Tibial nerve (tissue), 4 donors: ENCODE measurements at places on chromosomes 11 and 22. TPM values are rescaled to one million over a fixed set of nuclear protein-coding genes. Genes with fewer than 3 reads are reported as not detected.

The SLC22A25 gene
- total RNA-seq = not detected

The AQP11 gene
- 2.0 TPM for total RNA-seq

The OR8J1 gene
- total RNA-seq = not detected

The ALG9 gene
- 31.2 TPM for total RNA-seq

The PI4KA gene
- total RNA-seq = 90.8 TPM

The CSNK2A3 gene
- total RNA-seq = 0.90 TPM

The NRIP3 gene
- 1.3 TPM for total RNA-seq

The FREY1 gene
- total RNA-seq = not detected

The CHADL gene
- total RNA-seq = 27.6 TPM

The ANKK1 gene
- 1.6 TPM for total RNA-seq

The OR51B2 gene
- total RNA-seq = not detected

The POU2F3 gene
- total RNA-seq = not detected

The CCDC157 gene
- 7.8 TPM for total RNA-seq

The TMPRSS13 gene
- total RNA-seq = 1.7 TPM

The OR8B4 gene
- total RNA-seq = not detected

The PSMA1 gene
- total RNA-seq = 85.7 TPM

The TRIM29 gene
- total RNA-seq = 42.0 TPM

The C1QTNF5 gene
- 43.9 TPM for total RNA-seq

The CELSR1 gene
- 2.0 TPM for total RNA-seq

The IGLL1 gene
- total RNA-seq = not detected

The SAA1 gene
- 7.8 TPM for total RNA-seq

The SUSD2 gene
- 9.2 TPM for total RNA-seq

The PLAAT2 gene
- total RNA-seq = not detected

The SYT9 gene
- 0.21 TPM for total RNA-seq

The NPAS4 gene
- not detected for total RNA-seq

The APOA1 gene
- 4.1 TPM for total RNA-seq

The CECR2 gene
- total RNA-seq = 3.6 TPM

The SULT4A1 gene
- not detected for total RNA-seq

The KRTAP5-3 gene
- not detected for total RNA-seq

The OR52I2 gene
- total RNA-seq = not detected

The DBX1 gene
- not detected for total RNA-seq

The RBM7 gene
- 15.3 TPM for total RNA-seq
